Urinary bladder (tissue), 4 donors: ENCODE measurements at places on chromosomes 1 and 21.

- DNase-seq = no peak
These were observed 497.1 kb downstream of the PTPRC start for GRCh38 chr1:199135901-199136300.

DNA sequence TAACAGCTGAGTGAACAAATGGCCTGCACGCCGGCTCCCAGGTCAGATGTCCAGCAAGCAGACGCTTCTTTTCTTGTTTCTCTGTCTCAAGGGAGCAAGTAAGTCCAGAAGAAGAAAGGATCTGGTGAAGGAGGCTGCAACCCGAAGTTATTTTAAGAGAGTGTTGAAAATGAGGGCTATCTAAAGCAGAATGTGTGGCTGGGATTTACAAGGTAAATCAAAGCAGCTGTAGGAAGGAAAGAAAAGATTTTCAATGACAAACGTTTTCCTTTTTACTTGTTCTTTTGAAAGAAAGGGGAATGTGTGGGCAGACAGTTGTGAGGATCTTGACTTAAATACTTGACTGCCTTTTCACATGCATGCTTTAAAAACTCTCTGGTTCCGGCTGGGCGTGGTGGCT is 311.5 kb downstream of the KIF26B start:
- DNase-seq = no peak

GRCh38 chr1:90761156-90761555 is 44.1 kb upstream of the BARHL2 start:
- no peak for DNase-seq

DNA sequence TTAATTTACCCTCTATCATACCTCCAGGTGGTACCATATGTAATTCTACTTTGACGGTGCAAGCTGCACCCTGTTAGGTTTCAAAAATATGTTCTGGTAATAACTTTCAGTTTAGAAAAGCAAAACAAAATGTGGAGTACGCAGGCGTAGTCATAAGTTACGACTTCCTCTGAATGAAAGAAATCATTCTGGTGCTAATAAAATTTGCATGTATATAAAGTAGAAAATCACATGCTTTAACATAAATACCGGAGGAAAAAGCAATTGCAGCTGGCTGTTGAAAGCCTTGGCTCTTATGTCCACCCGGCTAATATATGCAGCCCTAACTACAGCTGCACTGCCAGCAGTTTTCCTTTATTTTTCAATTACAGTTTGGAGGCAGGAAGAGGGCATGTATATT is 65.2 kb upstream of the TMPRSS15 start:
- no peak for DNase-seq

DNA sequence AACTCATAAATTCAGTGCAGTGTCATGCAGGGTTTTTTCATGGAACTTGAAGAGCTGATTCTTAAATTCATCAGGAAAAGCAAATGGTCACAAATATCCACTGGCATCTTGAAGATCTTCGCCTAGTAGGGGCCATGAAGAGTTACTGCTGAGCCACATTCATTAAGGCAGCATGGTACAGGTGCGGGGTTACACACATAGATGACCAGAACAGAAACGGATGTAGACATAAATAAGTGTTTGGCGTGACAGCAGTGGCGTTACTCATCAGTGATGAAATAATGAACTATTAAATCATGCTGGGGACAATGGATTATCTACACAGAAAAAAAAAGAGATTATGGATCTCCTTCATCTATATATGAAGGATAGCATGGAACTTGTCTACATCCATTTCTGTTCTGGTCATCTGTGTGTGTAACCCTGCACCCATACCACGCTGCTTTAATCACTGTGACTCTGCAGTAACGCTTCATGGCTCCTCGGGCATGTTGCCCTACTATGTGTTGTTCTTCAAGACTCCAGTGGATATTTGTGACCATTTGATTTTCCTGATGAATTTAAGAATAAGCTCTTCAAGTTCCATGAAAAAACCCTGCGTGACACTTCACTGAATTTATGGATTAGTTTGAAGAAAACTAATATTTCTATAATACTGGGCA is 161.3 kb downstream of the GALNT2 start:
- DNase-seq = no peak

DNA sequence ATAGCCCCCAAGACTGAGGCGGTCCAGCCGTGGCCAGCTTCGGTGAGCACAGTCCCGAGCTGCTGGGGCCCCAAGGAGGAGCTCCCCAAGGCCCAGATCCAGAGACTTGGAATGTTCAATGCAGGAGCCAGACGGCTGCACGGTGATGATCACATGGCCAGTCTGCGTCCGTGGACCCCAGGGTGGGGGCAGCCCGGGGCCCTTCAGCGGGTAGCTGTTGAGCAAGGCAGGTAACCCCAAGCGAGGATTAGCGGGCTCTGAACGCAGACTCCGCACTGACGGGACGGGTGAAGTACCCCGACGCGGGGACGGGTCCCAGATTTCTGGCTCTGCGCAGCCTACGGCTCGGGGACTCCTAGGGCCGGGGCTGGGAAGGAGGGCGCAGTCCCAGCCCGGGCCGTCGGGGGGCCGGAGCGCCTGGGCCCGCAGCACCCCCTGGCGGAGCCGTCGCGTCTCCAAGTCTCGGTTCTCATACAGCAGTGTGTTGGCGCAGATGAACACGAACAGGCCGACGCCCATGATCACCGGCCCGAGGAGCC is 2.7 kb downstream of the TMEM200B start:
- no peak for DNase-seq
